ENCODE measurements at places on chromosomes 11 and 22.
A peak's percentile ranks its signal among the peaks of the same experiment; 100 is the strongest.

DNA sequence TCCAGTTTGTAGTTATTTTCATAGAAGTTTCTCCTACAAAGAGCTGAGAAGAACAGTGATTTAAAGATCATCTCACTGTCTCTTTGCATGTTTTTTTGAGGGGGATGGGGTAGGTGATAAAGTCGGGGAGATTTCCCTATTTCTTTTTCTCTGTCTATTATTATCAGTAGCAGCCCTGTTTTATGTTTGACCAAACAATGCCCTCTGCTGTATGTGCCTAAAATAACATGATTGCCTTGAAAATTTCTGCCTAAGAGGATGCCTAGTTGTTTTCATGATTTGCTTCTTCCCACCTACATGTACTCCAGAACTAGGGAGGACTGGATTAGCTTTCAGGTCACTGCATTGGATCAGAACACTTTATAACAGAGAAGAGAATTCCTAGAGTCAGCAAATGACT is 1330.2 kb downstream of the LRRC4C start:
- DNase-seq, result peak; percentile 3

DNA sequence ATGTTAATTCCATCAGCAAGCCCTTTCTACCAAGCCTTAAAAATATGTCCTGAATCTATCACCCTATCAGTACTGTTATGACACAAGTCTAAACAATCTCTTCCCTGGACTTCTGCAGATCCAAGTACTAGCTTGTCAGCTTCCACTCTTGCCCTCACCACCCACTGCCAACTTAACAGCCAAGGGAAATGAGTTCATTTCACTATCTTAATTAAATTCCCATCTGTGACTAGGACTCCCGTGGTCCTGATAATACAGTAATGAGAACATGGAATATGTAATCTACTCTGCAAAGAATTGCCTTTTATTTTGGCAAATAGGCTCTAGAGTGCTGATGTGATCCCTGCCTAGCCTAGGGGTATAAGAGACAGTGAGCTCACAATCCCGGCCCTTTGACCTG is 10.1 kb downstream of the UBQLN3 start:
- DNase-seq, result no peak

- peak; percentile 80 for DNase-seq
These were observed at the start of the genes SIAE and SPA17 for GRCh38 chr11:124673333-124674167. Gene SIAE, minus strand, starts transcription at chr11:124673739. Its CDS starts 31 bp downstream, at chr11:124673708. Gene SPA17, plus strand, starts transcription at chr11:124673904. Its CDS starts 1,361 bp downstream, at chr11:124675265.

DNA sequence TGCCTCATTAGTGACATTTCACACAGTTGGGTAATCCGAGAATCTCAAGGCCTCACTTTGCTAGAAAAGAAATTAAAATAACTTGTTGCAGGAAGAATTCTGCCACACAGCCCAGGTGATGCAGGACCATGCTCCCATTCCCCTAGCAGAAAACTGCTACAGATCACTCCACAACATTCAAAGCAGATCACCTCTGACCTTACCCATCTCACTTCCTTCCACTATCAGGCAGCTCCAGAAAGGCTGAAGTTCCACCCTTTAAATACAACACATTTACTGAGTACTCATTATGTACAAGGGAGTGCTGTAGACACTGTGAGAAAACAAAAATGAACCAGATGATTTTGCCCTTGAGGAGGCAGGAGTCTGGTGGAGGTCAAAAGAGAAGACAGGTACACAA is 231.0 kb downstream of the TTC28 start:
- DNase-seq, result no peak

DNA sequence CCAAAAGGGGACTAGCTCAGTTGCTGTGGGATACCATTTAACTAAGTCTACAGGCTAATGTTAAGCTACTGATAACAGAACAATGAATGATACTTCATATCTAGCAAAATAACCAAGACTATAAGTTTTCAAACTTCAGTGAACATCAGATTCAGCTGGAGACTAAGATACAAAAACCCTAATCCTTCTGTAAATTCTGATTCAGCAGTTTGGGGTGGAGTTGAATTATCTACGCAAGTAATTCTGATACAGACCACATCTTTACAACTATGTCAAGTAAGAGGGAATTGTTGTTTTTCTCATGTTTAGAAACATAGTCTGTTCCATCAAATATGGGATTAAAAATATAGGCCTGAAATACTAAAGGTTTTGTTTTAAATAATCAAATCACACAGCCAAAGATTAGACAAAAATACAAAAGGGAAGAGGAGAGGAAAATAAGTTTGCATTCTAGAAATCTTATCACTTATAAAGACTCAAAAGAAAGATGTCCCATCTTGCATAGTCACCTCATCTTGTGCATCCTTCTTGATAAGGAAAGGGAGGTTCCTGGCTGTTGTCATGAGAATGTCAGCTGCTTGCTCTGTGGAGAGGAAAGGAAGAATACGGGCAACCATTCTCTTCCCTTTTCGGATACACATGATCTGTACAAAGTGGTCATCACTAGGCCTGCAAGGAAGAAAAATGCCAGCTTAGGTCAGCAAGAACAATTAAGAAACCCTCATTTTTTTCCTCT is 21.4 kb downstream of the PATL1 start:
- DNase-seq, result no peak

GRCh38 chr22:43821606-43822425 is 9.7 kb upstream of the EFCAB6 start:
- DNase-seq, result no peak

DNA sequence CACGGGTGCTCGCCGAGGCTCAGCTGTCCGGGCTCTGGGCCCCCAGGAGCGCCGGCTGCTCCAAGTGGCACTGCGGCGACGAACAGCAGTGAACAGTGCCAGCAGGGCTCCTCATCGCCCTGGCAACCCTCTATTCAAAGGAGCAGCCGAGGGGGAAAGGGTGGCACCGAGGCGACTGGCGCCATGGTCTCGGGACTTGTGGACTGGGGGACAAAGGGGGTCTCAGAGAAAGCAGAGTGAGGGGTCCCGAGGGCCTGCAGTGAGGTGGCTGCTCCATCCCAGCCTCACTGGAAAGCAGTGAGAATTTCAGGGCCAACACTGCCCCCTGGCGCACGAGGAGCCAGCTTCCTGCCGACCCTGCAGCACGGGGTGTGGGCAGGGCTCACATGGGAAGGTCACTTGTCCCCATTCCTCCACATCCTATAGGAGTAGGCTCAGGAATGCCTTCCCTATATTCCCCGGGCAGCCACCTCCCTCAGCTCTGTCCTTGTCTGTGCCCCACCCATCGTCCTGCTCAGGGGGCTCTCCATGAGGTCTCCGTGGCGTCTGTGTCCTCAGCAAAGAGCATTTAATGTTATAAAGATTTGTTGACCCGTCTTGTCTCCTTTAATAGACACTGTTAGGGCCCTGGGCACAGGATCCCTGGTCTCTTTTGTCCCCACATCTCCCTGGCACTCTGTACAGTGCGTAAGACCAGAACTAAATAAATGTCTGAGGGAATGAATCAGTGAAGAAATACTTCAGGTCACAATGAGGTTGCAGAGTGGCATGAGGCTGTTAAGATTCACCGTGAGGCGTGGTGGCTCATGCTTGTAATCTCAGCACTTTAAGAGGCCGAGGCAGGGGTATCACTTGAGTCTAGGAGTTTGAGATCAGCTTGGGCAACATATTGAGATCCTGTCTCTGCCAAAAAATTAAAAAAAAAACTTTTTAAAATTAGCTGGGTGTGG is 26.4 kb downstream of the LRFN4 start:
- peak; percentile 70 for DNase-seq

GRCh38 chr22:23075525-23076216 is 5.4 kb downstream of the GNAZ start:
- DNase-seq, result no peak

DNA sequence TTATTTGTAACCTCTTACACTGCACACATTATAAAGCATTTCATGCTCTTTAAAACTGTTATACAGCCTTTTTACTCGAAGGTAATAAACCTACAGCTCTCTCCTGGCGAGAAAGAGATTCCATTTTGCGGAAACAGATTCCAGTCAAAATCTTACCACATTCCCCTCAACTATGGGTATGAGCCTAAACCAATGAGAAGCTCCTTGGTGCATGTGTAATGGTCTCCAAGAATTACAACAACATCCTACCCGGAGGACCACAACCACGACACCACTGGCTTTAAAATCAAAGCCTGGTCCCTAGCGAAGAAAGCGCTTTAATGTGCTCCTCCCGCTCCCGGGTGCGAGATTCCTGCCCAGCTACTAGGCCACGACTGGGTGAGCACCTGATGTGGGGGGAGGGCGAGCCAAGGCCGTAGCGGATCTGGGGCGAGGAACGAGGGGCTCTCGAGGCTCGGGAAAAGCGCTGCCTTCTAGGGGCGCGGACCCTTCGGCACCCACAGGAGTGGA is 821 bp downstream of the CELF1 start:
- DNase-seq, result peak; percentile 49

- no peak for DNase-seq
These were observed 50.5 kb upstream of the WNT7B start for GRCh38 chr22:46027211-46028105.

DNA sequence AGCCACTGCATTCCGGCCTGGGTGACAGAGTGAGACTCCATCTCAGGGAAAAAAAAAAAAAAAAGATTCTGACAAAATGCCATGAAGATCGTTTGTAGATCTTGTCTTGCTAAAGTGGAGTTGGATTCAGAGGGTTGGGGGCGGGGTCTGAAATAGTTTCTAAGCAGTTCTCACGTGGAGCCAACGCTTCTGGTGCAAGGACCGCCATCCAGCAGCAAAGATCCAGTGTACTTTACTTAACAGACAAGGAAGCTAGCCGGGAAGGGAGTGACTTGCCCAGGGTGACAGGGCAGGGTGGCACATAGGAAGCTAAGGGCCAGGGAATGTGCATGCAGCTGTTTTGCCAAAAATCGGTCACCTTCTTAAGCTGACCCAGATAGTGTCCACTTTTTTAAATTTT is 27.4 kb downstream of the APOL1 start:
- no peak for DNase-seq

DNA sequence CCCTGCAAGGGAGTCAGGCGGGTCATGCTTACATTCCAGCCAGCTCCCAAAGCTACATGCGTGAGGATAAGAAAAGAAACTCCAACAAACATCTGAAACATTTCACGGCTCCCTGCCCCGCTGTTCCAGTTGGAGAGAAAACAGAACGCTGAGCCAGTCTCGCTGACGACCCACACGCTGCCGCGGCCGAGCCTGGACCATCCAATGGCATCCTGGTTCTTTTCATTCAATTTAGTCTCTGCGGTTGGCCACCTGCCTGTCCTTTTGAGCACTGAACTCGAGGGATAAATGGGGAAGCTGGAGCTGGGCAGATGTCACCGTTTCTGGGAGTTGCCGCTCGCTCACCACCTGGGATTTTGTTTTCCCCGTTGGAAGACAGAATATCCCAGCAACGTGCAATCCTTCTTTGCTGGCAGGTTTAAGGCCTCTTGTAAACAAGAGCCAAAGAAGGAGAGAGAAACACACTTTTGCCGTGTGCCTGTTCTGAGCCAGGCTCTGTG is 45.3 kb upstream of the SHISAL1 start:
- peak; percentile 53 for DNase-seq

GRCh38 chr11:13923182-13923581 is 39.3 kb upstream of the SPON1 start:
- peak; percentile 67 for DNase-seq

DNA sequence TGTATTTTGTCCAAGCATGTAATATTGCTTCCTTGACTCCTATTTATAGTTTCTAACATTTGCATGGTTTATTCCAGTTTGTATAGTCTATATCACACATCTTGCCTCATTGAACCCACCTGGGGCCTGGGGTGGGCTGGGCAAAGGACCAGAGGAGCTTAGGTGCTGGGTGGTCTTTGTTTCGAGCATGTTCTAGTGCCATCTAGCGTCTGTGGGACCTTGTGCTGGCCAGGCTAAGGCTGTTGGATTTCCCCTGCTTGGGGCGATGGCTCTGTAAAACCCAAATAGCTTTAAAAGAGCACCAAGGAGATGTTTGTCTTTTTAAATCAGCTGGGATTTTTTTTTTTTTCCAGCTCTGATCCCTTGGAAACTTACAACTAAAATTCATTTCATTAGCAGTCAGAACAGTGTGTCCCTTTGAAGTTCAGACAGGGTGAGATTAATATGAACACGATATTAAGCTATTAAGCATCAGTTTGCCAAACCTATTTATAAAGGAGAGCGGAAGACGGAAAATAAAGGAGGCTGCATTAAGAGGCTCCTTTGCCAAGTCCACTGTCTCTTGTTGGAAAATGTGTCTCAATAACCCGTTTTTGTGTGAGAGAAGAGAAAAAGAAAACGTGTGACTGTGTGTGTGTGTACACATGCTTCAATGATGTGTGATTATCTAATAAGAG is 157.4 kb downstream of the COMMD9 start:
- no peak for DNase-seq

DNA sequence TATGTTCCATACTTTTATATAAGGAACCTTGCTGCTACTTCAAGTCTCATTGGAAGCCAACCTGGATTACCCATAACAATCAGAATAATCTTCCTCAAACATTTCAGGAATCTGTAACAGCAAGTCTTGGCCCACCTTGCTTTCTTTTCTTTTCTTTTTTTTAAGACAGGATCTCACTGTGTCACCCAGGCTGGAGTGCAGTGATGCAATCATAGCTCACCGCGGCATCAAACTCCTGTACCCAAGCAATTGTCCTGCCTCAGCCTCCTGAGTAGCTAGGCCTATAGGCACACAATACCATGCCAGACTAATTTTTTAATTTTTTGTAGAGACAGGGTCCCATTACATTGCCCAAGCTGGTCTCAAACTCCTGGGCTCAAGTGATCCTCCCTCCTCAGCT is 29.3 kb upstream of the PRDM10 start:
- DNase-seq, result no peak

GRCh38 chr11:14894657-14895598 is 2.9 kb upstream of the CYP2R1 start:
- no peak for DNase-seq

DNA sequence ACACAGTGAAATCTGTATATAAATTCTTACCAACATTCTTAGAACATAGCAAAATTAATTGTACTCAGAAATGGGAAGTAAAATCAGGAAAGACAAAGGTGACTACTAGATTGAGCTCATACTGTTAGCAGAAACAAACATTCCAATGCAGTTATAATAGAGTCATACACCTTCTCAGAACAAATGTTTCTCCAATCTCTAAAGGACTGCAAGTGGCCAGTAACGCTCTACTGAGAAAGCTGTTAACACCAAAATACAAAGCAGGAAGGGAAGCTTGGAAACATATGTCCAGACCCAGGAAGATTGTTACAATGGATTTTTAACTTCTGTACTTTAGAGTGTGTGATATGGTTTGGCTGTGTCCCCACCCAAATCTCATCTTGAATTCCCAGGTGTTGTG is 341.5 kb downstream of the LARGE1 start:
- DNase-seq, result peak; percentile 64

- DNase-seq, result no peak
These were observed 39.7 kb downstream of the DKK3 start for GRCh38 chr11:11968511-11969280.

GRCh38 chr11:58609723-58610122 is 12.7 kb upstream of the CNTF start:
- DNase-seq, result no peak

DNA sequence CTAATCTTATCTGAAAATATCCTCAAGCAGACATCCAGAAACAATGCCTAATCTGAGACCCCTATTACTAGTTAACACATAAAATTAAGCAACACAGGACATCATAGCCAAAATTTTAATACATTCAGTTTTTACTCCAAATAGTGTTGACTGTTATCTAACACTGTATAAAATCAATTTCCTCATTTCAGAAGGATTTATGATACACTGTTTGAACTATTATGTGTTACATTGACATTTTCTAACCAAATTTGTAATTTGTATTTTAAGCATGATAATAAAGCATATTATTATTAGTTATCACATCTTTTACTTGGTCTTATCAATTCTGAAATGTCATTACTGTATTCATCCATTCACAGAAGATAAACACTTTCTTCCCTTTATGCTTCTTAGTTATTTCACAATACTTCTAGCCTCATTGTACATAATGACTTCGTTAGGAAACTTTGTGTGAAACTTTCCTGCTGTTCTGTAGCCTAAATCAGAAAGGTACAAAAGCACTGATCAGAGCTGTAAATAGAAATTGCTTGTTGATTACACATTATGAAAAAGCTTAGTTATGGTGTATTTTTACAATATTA is 1248.9 kb downstream of the JRKL start:
- no peak for DNase-seq

Data from kidney glomerular epithelial cell (primary cell).